LHCN-M2 (cell line): ENCODE measurements at places on chromosomes 7 and 10.
A peak's percentile ranks its signal among the peaks of the same experiment; 100 is the strongest.

- peak; percentile 18 for DNase-seq
Observed at GRCh38 chr10:71344993-71345480, 26.0 kb downstream of the SLC29A3 start.

DNA sequence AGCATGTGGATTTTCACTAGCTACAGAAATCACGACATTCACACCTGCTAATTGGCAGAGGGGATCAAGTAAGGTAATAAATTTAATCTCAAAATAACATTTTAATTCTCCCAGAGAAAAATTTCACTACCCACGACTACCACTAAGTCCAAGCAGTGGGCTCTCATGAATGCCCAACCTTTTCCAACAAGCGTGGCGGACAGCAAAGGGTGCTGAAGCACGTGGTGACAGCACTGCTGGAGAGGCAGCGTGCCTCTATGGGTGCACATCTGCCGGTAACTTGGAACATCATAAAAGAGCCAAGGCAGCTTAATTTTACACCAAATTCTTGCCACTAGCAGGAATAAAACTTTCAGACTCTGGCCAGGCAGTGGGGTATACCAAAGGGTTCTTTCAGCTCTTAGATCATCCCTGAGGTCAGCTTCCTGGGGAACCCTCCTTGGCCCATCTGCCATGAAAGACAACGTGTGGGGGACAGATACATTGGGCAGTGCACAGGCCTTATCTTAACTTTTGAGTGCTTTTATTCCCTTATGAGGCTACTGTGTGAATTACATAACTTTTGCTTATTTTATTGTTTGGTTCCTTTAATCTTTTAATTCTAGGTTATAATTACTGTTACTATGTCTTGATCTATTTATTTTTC, 206.7 kb upstream of the KCTD7 start:
- no peak for DNase-seq

DNA sequence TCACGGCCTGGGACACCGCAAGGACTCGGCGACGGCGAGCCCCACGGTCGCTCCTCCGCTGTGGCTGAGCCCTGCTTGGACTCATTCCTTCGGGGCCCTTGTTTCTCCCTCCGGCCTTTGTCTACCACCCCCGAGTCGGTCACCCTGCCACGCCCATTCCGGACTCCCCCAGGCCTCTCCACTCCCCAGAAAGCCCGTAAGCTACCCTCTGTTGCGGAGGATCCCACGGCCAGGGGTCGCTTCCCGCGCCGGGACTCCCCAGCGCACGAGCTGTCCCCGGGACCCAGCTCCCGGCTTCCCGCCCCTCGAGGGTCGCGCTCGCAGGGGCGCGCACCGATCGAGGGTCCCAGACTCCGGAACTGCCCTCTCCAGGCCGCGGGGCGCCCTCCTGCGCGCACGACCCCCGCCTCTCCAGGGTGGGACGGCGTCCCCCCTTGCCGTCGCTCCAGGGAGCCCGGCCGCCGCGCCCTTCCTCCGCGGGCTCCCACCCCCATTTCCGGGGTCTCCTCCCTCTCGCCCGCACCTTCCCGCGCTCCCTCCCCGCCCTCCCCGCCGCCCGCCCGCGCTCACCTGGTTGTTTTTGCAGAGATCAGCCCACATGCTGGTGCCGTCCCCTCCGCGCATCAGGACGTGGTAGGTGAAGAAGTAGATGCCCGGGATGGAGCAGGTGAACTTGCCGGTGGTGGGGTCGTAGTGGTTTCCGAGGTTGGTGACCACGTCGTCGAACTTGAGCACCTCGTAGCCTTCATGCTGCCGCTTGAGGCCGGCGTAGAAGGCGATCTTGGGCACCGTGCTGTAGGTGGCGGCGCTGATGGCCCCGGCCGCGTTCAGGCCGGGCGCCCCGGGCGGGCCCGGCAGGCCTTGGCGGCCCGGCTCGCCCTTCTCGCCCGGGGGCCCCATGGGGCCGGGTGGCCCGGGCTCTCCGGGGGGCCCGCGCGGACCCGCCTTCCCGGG, 1.5 kb downstream of the C1QL3 start:
- no peak for DNase-seq

GRCh38 chr10:74748468-74749031, 77.8 kb upstream of the KAT6B start:
- no peak for DNase-seq

- peak; percentile 27 for DNase-seq
Observed at GRCh38 chr7:55366461-55367070, 1.4 kb downstream of the LANCL2 start.

- DNase-seq, result no peak
Observed at GRCh38 chr10:108378779-108379178, 1214.3 kb upstream of the SORCS1 start.
